ENCODE measurements at places on chromosomes 4 and X.
A peak's percentile ranks its signal among the peaks of the same experiment; 100 is the strongest.

DNA sequence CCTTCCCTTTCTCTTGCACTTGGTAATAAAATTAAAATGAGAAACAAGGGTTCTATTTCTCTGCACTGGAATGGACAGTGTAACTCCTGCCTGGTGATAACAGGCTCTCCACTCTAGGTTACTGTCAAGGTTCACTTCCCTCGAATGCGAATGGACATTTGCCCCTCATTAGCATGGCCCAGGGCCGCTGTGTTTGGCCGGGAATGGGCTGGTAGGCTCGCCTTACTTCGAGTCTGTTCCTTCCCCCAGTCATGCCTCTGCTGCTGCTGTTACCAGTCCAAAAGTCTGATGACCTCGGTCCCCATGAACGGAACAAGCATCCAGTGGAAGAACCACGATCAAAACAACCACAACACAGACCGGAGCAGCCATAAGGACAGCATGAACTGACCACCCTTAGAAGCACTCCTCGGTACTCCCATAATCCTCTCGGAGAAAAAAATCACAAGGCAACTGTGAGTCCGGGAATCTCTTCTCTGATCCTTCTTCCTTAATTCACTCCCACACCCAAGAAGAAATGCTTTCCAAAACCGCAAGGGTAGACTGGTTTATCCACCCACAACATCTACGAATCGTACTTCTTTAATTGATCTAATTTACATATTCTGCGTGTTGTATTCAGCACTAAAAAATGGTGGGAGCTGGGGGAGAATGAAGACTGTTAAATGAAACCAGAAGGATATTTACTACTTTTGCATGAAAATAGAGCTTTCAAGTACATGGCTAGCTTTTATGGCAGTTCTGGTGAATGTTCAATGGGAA is 61.5 kb downstream of the EDNRA start:
- DNase-seq = no peak

GRCh38 chrX:150118476-150118875 is 180.2 kb upstream of the EOLA2 start:
- no peak for DNase-seq

GRCh38 chr4:125434136-125434535 is 119.4 kb downstream of the FAT4 start:
- DNase-seq = no peak

GRCh38 chr4:113051361-113051760 is 1.9 kb downstream of the ANK2 start:
- DNase-seq = no peak

GRCh38 chr4:109424093-109424841 is 9.3 kb upstream of the SEC24B start:
- no peak for DNase-seq

DNA sequence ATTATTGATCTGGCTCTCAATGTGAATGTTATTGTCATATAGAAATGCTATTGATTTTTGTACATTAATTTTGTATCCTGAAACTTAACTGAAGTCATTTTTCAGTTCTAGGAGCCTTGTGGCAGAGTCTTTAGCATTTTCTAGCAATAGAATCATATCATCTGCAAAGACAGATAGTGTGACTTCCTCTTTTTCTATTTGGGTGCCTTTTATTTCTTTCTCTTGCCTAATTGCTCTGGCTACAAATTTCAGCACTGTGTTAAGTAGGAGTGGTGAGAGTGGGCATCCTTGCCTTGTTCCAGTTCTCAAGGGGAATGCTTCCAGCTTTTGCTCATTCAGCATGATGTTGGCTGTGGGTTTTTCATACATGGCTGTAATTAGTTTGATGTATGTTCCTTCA is 102.7 kb downstream of the SH3BGRL start:
- no peak for DNase-seq

GRCh38 chr4:147481577-147482109 is 746 bp downstream of the EDNRA start:
- DNase-seq = no peak

GRCh38 chr4:8167815-8168214 is 9.2 kb upstream of the ABLIM2 start:
- DNase-seq = no peak

DNA sequence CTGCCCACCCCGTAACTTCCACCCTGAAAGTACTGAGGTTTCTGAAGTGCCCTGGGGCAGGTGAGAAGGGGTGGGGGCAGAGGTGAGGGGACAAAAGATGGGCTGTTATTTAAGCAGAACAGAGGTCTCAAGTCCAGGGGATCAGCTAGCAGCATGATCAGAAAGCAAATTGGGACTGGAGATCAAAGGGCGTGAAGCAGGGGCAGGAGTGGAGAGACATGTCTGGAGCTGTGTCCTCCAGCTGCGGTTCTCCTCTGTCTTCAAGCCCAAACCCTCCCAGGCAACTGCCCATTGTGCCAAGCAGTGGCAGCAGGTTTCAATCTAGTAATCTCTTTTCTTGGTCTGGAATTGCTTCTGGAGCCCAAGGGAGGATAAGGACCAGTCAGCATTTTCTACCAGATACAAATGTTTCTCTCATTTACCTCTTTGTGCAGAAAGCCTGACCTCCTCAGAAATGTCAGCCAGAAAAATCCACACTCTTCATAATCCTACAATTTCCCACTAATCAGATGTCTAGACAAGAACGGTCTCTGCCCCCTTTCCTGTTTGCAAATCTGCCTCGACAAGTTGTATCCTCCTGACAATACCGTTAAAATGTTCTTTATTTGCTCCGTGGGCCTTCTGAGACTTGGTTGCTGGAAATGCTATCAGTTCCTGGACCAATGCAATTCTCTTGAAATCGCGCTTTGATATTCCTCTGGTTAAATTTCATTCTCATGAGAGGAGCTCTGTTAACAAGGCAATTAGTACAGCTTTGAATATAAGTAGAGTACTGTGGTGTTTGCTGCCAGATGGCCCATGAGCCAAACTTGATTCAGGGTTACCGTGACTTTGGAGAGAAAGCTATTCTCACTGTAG is 23.2 kb upstream of the RASL11B start:
- no peak for DNase-seq

GRCh38 chr4:77618383-77619241 is 13.0 kb downstream of the CXCL13 start:
- peak; percentile 45 for DNase-seq

DNA sequence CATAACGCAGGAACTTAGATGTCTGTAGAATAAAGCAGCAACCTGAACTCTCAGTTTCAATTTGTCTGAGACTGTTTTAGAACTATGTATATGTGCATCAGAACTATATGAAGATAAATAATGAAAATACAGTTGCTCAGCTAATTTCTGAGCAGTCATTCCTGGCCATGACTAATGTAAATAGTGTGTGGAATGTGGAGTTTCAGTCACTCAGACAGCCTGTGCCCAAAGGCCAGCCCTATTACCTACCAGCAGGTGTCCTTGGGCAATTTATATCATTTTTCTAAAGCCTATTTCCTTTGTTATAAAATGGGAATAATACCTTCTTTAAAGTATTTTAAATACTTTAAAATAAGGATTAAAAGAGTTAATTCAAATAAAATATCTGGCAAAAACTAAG is 56.0 kb upstream of the RELL1 start:
- no peak for DNase-seq

DNA sequence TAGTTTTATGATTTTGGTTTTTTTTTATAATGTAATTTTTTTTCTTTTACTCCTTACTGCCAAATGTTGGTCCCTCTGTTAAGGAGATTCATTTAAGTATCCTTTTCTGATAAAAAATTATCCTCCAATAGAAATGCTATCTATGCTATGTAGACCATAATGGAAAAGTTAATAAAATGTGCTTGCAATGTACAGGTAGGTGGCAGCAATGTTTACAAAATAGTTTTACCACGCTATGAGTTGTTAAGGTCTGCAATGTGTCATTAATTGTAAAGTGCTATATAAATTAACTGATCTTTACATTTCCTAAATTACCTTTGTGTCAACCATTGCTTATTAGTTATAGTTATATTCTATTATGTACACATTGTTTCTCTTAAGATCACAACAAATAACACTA is 3.8 kb upstream of the CENPC start:
- no peak for DNase-seq

DNA sequence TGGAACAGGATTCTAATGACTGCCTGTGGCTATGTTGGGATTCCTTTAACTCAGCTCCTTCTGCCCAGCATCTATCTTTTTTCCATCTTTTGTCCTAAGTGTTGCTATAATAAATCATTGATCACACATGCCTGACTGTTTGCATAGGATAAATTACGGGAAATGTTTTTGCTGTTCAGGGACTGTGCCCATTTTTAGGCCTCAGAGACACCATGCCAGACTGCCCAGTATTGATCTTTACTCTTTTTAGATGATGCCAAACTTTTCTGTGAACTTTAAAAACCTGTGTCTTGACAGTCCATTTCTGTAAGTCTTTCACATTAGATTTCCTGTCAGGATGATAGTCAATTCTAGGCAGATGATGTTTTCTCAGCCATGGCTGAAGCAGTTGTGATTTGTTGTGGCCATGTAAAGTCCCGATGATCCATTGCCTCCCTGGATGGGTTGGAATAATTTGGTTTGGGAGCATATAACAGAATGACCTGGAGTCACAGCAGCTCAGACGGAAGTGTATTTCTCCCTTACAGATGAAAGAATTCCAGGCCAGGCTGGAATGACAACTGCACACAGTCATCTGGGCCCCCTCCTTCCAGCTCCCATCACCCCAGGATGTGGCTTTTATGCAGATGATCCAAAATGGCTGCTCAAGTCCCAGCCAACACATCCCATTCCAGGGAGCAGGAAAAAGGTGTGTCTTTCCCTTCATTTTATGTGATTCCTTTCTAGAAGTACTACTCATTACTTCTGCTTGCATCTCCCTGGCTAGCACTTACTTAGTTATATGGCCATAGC is 3.4 kb downstream of the HTT-AS start:
- no peak for DNase-seq

DNA sequence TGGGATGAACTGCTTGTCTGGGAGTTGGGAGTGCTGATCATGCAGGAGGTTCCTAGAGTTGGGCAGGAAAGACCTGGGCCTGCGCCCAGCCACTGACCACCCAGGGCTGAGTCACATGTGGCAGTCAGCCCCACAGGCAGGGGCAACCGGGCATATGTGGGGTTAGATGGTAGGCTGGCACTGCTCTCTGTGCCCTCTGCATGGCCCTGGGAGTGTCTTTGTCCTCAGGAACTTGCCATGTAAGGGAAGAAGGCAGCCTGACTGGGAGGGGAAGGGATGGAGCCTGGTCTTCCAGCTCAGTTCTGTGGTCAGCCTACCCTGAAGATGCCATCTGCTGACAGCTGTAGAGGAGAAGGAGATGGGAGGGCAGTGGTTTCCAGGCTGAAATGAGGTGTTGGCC is 70.2 kb upstream of the EFNB1 start:
- DNase-seq = no peak

GRCh38 chr4:183130328-183131155 is 31.5 kb downstream of the WWC2 start:
- DNase-seq = no peak

DNA sequence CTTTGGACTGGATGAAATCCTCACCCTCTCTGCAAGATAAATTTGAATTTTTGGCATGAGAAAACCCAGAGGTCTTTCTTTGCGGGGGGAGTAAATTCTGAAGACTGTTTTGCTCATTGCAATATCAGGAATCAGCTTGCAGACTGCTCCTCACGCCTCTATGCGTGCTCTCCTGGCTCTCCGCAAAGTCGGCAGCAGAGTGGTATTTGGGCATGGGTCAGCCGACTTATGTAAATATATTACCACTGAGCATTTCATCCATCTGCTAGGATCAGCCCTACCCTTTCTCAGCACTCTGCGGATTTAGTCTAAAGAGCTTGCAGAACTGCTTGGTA is 288.0 kb downstream of the ASMT start:
- DNase-seq = no peak

DNA sequence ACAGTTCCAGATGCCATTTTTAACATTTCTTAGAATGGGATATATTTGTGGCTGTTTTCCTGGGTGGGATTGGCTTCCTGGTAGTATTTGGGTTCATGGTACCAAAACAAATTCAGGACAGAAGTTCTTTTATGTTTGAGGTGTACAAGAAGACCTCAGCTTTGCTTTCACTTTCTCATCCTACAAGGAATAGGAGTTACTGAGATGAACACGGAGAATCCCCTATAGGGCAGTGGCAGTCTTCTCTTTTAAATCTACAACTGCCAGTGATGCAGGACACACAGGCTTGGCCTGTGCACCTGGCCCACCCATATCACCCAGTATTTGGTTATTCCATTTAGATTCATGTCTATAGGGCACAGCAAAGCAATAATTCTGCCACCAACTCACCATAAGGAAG is 35.2 kb downstream of the SLC10A7 start:
- DNase-seq = no peak

- DNase-seq = no peak
These were observed 132.2 kb upstream of the C1QTNF7 start for GRCh38 chr4:15295421-15296162.

- no peak for DNase-seq
These were observed 103.2 kb downstream of the ANXA3 start for GRCh38 chr4:78654807-78655206.

- DNase-seq = no peak
These were observed 1673.8 kb upstream of the AGA start for GRCh38 chr4:179116011-179116410.

DNA sequence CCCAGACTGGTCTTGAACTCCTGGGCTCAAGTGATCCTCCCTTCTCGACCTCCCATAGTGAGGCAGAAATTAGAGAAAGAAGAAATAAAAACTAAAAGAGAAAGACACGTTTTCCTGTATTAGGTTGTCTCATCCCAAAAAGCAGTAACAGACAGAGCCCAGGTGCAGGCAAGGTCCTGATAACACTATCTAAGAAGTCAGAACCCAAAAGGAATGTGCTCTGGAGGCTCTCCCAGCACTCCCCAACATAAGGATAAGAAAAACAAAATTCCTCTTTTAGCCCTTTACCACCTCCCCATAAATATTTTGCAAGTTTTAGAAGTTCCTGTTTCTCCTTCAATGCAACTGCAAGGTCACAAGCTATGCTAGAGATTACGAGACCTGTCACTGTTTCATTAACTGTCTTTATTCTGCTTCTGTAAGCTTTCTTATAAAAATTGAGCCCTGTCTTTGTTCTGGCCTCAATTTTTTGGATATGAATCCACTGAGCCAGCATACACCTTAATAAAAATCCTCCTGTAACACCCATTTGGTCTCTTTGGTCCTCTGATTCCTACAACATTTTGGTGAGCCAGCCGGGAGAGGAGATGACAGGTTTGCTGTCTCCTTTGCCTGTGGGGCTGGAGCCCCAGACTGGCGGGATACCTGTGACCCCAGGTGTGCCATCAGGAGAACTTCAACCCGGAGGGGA is 25.9 kb downstream of the LIAS start:
- DNase-seq = no peak

GRCh38 chr4:36133086-36133485 is 111.2 kb downstream of the ARAP2 start:
- DNase-seq = no peak

- no peak for DNase-seq
These were observed 195.2 kb upstream of the STK26 start for GRCh38 chrX:131827935-131828334.

- no peak for DNase-seq
These were observed 273.7 kb downstream of the SMARCA1 start for GRCh38 chrX:129249563-129249962.

- no peak for DNase-seq
These were observed 119.6 kb downstream of the SHROOM3 start for GRCh38 chr4:76554630-76555029.
